ENCODE measurements at places on chromosomes 5 and 9.

DNA sequence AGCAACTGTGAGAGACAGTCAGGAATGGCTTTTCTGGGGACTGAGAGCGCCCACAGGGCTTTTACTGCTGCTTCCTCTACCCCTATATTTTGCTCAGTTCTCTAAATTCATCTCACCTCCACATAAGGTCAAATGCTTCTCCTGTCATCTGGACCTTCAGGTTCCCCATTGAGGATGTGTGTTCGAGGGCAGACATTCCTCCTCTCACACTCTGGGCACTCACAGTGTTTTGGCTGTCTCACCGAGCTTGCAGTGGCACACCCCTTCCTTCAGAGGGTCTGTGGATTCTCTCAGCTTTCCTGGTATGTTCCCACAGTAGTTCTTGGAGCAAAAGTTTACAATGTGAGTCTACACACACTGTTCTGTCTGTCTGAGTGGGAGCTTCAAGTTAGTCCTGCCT is 127.8 kb upstream of the GLRA1 start:
- no peak for DNase-seq

DNA sequence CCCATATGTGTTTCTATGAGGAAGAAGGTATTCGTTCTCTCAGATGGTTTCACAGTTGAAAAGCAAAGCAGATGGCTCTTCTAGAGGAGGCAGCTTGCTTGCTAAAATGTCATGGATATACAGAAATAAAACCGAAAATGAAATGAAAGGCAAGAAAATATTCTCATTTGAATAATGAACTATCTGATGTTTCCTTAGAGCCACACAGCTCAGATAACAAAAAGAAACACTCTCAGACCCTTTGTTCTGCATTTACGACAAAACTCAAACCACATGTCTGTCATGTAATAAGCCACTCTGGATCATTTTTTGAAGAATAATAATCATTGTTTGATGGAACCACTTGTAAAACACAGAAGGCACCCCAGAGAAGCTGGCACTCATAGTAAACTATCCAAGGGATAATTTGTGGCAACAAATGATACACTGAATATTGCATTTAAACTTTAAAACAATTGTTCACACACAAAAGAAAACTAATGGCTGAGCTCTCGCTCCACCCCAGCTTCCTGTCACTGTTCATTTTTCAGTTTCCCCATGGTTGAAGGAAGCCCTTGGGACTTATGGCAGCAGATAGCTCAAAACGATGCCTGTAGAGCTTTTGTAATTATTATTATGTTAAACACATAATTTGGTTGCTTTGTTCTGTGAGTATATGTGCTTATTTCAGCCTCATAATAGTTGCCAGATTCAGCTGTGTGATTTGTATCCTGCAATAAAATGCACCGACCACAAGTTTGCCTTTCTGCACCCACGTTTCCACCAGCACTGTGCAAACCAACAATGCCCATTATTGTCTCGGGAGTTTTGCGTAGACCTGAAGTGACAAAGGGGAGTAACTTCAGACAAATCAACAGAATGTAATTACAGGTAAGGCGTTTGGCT is 256.0 kb downstream of the TMEM167A start:
- no peak for DNase-seq

DNA sequence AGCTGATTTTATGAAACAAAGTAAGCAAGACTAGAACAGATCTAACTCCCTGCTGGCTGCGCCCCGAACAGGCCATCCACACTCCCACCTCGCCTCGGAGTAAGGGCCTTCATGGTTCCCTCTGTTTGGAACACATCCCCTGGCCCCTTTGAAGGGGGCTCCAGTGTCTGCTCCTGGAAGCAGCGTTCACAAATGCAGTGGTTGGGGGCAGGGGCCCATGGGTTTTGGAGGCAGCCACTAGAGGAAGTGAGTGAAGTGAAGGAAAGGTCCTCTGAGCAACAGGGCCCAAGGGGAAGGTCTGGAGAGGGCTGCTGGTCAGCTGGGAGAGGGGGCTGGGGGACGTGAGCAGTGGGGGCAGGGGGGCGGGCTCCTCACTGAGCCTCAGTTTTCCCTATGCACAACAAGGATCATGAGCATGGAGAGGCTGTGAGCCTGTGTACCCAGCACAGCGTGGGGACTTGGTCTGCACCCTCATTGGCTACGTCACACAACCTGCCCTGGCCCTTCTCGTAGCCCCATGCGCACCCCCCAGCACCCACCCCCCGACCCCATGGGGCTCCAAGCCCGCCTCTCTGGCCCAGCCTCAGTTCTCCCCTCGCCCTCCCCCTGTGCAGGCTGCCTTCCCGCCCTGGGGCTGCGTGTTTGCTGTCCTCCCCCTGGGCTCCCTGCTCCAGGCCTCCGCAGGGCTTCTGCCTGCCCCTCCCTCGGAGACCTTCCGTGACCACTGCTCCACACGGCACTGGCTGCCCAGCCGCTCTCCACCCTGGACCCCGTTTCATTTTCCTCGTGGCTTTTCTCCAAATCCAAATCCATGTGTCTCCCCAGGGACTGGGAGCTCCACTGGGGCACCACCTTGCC is 39.5 kb downstream of the RASGEF1C start:
- DNase-seq, result no peak

- DNase-seq, result no peak
Measured at GRCh38 chr5:168752416-168753190, 173.4 kb upstream of the PANK3 start.

DNA sequence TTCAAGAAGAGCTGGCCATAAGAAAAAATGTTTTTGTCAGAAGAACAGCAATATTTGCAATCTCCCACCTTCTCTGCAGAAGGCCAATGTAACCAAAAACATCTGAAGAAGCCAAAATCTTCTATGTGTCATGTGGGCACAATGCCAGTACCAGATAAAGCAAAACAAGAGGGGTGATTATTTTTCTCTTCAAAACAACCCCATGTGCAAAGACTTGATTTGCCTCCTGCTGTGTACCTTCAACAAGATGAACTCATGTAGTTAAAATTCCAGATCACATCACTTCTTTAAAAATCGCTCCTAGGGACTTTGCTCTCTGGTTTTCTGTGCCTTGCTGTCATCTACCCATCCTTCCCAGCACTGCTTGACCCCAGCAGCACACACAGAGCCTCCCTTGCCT is 134.0 kb upstream of the MAP3K1 start:
- DNase-seq, result peak; percentile 23

DNA sequence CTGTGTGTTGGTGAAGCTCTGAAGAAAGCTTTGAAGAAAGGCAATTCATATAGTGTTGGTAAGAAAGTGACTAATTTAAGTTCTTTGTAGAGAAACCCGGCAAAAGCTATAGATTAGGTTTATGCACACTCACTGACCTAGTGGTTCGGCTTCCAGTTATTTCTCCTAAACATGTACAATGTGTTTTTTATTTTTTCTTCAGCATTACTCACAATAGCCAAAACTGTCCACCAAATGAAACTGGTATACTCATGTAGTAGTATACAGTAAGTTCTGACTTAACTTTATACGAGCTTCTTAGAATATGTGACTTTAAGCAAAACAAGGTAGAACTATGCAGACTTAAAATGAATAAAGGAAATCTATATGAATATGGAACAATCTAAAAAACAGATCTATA is 44.8 kb downstream of the PJA2 start:
- no peak for DNase-seq

DNA sequence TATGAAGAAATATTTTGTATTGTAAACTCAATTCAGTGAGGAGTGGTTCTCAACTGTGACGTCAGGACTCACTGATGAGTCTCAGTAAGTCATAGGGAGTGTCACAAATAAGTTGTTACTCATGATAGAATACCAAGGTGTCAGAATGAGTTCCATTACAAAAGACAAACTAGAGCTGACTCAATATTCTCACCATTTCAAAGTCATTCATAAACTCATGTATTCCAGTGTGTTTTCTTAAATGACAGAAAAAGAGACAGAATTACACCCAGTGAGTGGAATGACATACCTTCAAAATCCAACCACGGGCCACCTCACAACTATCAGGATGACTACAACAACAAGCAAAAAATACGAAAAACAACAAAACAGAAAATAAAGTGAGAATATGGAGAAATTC is 321.5 kb downstream of the ENC1 start:
- DNase-seq, result peak; percentile 20

GRCh38 chr9:15354713-15355112 is 47.7 kb upstream of the TTC39B start:
- no peak for DNase-seq

GRCh38 chr9:3840311-3840710 is 314.5 kb upstream of the RFX3 start:
- DNase-seq, result no peak

- DNase-seq, result peak; percentile 5
Measured at GRCh38 chr5:133610489-133611356, 1.6 kb downstream of the FSTL4 start.

- no peak for DNase-seq
Measured at GRCh38 chr5:83026930-83027687, 50.1 kb downstream of the TMEM167A start.

DNA sequence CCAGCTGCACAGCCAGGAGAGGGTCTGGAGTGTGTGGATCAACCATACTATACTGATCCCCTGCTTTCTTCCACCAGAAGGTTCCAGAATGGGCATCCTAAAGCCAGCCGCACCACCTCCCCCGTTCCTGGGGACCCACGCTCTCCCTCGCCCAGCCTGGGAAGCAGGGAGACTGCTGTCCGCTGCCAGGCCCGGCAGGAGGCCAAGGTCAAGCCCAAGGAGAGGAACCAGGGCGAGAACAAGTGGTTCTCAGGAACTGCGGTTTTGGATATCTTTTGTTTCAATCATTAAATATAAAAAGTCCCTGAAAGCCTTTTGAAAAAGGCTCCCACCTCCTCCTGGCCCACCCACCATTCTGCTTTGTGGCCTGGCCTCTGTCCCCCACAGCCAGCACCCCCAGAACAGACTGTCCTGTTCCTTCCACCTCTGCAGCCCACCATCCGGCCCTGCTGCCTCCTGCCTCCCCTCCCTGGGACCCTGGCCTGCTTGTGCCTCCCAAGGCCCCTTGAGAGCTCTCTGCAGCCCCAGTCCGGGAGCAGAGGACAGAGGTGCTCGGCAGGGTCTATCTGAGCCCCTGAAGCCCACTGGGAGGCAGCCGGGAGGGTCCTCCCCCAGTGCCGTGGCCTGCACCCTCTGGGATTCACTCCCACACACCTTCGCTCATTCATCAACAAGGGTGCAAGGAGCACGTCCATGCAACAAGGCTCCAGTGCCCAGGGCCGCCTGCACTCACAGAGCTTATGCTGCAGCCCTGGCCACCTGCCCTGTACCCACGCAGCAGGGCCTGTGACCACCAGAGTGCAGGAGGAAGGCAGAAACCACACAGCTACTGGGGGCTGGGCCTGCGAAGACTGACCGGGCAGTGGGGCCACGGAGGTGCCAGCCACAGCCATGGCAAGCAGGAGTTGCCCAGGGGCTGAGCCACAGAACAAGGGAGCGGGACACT is 614 bp upstream of the LCN6 start:
- no peak for DNase-seq

DNA sequence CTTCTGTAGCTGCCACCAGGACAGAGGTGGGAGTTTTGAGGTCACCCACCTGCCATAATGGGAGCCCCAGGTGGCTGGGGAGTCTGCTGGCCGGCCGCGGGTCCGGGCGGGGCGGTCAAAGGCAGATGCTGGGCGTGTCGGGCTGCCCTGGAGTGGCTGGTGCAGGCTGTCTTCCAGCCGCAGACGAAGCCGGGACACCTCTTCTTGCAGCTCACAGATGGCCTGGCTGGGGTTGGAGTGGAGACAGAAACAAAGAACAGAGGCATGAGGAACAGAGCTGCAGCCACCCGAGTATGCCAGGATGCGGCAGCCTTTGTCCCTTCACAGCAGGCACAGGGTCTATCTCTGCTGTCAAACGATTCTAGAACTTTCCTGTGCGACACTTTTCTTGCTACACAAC is 18.0 kb downstream of the ORM2 start:
- DNase-seq, result no peak

GRCh38 chr5:131373265-131373664 is 109.4 kb downstream of the CDC42SE2 start:
- DNase-seq, result no peak

DNA sequence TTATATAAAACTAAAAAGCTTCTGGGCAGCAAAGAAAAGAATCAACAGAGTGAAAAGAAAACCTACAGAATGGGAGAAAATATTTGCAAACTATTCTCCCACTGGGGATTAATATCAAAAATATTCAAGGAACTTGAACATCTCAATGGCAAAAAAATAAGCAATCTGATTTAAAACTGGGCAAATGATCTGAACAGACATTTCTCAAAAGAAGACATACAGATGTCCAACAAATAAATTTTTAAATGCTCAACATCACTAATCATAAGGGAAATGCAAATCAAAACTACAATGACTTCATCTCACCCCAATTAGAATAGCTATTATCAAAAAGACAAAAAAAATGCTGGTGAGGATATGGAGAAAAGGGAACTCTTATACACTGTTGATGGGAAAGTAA is 57.2 kb upstream of the SSBP2 start:
- no peak for DNase-seq

- DNase-seq, result no peak
Measured at GRCh38 chr9:37715991-37716505, 37.6 kb upstream of the TRMT10B start.

Measured in AG10803 (cell line).